ENCODE measurements at places on chromosomes 7 and 10.

DNA sequence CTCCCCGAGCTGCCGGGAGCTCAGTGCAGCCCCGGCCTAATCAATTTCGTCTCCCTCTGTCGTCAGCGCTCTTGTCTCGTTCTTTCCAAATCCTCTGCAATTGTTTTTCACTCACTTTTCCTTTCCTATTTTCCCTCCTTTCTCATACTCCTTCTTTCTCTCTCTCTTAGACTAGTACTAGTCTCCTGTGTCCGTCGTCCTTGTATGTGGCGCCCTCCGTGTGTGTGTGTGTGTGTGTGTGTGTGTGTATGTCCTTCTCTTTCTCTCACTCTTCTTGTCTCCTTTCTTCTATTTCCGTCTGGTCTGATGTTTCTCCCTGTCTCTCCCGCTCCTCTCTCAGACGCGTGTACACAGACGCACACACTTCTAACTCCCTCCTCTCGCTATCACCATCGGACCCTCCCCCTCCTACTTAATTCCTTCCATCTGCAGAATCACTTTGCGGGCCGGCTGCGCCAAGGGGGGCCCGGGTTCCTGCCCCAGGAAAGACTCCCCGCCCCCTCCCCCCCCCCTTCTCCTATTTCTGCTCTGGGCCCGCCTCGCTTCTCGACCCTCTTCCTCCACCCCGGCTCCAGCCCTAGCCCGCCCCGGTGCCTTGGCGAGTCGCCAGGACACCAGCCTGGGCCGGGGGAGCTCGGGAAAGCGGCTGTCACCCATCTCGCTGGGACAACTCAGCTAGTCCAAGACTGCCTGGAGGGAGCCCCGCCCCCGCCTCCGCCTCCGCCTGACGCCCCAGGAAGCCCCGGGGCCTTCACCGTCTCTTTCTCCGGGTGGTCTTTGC is 743 bp upstream of the ZCCHC24 start:
- DNase-seq: no peak

DNA sequence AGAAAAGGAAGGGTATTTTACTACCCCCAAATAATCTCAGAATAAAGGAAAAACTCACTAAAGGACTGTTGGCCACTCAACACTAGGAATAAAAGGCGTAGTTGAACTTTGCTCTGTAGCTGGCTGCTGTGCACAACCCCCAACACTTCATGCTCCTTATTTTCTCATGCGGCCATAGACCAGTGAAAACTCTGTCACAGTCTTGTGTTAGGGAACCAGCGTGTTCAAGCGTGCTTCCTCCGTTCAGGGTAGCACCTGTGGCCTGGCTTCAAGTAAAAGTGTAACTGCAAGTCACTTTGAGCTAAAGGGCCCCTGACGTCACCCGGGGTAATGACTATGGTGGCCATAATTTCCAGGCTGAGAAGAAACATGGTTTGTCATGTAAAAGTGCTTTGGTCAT is 27.0 kb downstream of the BLNK start:
- DNase-seq: peak; percentile 2

DNA sequence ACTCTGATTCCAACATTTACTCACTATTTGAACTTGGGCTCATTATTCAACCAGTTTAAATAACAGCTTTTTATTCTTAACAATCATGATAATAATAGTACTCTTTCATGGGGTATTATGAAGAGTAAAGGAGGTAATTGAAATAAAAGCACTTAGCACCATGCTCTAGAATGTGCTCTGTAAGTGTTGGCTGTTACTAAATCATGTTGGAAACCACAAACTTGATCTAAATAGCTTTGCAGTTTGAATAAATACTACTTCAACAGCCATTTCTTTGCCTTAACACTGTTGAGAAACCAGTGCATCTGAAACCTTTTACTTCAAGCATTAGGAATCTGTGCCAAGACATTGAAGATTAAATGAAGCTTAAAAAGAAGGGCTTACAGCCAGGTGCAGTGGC is 7.9 kb upstream of the UPF2 start:
- DNase-seq: no peak

DNA sequence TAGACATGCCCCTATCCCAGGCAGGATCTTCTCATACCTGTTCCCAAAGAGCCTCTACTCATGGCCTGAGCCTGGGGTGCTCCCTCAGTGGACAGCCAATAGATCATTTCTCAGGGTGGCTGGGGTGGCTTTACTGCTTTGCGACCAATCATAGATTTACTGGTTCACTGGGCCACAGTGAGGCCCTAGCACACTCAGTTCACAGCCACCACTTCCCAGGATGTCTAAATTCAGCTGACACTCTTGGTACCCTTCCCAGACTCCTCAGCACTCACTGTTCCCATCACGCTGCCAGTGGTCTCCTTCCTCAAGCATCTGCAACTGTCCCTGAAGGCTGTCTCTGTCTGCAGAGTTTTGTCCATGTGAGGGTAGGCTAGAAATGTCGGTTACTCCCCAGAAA is 50.6 kb downstream of the ARHGAP22 start:
- no peak for DNase-seq

DNA sequence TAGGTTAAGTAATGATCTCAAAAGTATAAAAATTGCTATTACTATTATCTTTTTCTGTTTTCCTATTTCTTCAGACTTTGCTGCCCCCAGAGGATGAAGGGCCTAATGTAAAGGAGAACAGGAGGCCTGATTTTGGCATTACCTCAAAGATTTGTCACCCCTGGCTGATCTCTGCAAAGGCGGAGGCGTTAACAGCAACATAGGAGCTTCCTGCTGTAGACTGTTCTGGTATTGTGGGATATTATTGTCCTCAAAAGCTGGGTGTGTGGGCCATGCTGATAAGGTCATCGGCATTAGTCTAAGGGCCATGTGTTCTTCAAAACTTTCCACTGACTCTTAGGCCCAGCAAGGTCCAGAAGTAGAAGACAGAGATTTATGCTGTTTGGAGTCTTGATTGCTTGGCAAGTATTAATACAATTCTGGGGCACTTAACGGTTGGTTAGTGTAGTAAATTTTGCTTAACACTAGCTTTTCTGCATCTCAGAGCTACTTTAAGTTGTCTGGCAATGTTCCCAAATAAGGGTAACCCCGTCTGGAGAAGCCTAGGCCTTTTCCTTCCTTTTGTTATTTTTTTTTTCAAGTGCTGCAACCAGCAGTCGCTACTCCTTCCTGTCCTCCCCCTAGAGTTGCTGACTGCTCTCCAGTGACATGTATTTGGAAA is 14.0 kb upstream of the ENTPD1 start:
- DNase-seq: no peak

GRCh38 chr10:48579251-48579960 is 25.5 kb downstream of the ARHGAP22 start:
- no peak for DNase-seq

DNA sequence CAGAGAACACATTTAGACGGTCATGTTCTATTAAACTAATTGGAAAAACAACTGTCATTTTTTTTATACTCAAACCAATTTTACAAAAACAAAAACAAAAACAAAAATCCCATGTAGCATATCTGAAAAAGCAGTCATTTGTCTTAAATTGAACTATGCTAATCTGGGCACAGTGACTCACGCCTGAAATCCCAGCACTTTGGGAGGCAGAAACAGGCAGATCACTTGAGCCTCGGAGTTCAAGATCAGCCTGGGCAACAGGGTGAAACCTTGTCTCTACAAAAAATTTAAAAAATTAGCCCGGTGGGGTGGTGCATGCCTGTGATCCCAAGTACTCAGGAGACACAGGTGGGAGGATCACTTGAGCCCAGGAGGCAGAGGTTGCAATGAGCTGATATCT is 253.4 kb downstream of the DOCK4 start:
- DNase-seq: no peak

- no peak for DNase-seq
Measured at GRCh38 chr7:12401538-12402364, 1.9 kb downstream of the VWDE start.

DNA sequence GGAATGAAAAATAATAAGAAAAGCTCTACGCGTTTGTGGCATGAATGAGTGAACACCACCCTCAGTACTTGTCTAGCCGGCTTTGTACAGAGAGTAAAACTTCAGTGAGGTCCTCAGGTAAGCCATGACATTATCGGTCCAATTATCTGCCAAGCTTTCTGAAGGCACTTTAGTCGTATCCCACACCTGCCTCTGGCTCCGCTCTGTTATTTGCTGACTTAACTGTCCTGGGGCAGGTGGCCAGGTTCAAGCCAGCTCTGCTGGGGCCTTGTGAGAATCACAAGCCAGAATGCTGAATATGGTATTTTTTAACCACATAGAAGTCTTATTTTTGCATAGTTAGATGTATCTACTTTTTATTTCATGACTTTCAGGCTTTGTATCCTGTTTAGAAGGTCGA is 66.0 kb upstream of the FHIP2A start:
- no peak for DNase-seq

DNA sequence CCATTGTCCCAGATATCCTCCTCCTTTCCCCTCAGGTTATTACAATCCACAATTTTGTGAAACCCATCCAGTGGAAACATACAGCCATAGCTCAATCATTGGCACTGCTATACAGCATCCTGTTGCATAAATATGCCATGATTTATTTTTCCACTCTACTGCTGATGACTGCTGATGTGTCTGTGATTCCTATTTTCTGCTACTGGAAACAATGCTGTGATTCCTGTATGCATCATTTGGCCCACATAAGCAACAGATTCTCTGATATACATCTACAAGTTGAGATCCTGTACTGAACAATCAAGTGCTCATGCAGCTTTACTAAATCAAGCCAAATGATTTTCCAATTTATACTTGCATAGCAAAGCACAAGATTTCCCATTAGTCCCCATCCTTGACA is 39.6 kb downstream of the CUL2 start:
- DNase-seq: no peak

- DNase-seq: no peak
Measured at GRCh38 chr7:41188163-41189130, 514.4 kb downstream of the INHBA start.

GRCh38 chr7:33642312-33642711 is 263.0 kb upstream of the BMPER start:
- DNase-seq: no peak

- DNase-seq: no peak
Measured at GRCh38 chr10:98047009-98047741, 16.8 kb upstream of the CRTAC1 start.

DNA sequence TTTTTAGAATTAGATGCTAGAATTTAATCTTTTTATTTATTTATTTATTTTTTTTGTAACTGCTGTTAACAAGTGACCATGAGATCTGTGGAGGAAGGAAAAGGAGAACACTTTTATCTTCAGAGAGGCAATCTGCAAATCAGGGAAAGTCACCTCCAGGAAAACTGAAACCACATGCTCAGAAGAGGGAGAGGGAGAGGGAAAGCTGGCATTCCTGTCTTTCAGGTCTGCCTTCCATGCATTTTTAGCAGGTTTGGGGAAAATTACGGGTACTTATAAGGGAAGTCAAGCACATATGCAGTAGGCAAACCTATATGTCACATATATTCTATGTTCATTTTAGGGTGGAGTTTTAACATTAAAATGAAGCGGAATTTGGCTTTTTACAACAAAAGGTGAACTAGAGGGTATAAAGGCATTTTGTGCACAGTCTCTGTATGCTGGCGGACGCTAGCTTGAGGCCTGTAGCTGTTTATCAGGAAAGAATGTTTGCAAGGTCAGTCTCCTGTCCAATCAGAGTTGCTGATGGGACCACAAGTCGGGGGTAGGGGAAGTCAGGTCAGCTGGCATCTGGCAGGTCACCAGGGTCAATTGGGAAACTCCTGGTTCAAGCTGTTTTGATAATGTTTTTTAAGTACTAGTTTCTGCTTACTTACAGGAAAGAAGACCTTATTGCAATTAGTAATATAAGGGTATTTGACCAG is 333.5 kb downstream of the GPR158 start:
- DNase-seq: no peak

- no peak for DNase-seq
Measured at GRCh38 chr7:132930881-132931280, 151.0 kb downstream of the CHCHD3 start.

DNA sequence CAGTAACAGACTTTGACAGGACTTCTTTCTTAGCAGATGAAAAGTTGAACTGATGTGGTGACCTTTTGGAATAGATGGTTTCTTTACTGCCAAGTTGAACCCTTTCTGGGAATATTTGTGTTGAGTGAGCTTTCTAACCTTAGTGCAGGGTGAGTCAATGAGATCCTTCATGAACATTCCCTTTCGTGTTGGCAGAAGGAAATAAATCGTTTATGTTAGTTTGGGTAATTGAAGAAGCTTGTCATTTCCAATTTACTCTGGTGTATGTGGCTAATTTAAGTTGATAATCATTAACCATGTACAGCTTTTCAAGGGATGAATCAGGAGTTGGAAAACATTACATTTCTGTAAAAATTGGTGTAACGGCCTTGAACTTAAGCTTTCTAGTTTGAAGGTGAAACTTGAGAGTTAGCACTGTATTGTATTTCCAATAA is 43.4 kb downstream of the PTTG1IP2 start:
- DNase-seq: no peak

- DNase-seq: no peak
Measured at GRCh38 chr7:143259765-143260164, 3.5 kb upstream of the GSTK1 start.

- no peak for DNase-seq
Measured at GRCh38 chr7:151505836-151506468, 13.7 kb downstream of the RHEB start.

DNA sequence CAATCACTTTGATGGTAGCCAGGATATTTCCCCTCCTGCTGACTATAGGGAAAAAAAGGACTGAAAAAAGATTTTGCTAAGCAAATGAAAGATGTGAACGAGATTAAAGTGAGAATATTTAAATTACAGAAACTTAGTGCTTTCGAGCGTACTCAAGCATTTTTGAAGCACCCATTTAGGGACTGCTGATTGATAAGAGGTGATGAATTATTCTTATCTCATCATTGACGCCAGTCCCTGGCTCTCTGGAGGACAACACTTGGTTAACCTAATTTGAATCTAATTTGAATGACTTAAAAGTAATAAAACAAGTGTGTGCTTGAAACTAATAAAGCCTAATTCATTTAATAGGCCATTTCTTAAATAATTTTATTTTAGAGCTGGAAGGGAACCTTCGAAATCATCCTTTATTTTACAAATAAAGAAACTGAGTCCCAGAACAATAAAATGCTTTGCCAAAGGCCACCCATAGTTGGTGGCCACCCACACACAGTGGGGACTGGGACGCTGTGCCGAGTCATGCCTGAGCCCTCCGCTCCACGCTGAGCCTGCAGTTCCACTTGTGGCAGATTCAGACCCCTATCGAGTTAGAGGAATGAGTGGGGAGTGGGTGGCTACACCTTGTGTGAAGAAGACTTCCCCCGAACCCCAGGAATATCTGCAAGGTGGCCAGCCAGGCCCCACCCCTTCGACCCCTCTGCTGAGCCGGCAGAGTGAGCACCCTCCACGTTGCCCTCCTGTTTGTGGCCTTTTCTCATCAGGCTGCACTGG is 61.1 kb upstream of the SAMD8 start:
- DNase-seq: no peak

DNA sequence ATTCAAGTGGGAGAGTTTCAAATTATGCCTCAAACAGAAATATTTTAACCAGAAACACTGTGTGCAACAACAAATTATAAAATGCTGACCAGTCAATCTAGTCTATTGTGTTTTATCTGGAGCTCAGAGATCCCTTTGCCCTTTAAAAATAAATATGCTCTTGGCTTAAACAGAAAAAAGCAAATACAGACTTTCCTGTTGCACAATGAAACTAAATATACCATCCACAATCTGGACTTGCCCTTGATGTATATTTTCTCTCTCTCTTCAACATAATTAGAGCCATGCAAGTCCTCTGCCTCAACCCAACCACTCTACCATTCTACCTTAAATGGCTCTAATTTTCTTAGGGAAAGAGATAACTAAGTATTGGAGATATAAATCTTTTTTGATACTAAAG is 34.9 kb downstream of the ASAH2 start:
- no peak for DNase-seq

Measured in esophagus squamous epithelium (tissue), 5 donors.